ENCODE measurements at places on chromosomes 2 and 18.

- DNase-seq = no peak
Observed at GRCh38 chr2:160372585-160372984, 121.0 kb downstream of the RBMS1 start.

DNA sequence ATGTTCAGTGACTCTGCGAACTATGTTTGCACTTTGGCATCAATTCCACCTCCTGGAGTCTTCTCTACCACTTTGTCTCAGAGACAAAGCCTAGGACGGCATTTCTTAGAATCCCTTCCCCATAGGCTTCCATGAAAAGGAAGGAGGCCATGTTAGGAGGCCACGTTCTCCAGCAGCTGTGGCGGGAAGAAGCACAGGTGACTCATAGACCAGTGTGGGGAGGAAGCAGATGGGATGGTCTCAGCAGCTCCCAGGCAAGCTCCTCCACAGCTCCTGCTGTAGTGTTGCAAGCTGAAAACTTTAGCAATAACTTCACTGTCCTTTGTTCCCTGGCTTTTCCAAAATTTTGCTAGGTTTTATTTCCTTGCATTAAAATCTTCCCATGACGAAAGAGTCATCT is 781.3 kb upstream of the ID2 start:
- peak; percentile 12 for DNase-seq

DNA sequence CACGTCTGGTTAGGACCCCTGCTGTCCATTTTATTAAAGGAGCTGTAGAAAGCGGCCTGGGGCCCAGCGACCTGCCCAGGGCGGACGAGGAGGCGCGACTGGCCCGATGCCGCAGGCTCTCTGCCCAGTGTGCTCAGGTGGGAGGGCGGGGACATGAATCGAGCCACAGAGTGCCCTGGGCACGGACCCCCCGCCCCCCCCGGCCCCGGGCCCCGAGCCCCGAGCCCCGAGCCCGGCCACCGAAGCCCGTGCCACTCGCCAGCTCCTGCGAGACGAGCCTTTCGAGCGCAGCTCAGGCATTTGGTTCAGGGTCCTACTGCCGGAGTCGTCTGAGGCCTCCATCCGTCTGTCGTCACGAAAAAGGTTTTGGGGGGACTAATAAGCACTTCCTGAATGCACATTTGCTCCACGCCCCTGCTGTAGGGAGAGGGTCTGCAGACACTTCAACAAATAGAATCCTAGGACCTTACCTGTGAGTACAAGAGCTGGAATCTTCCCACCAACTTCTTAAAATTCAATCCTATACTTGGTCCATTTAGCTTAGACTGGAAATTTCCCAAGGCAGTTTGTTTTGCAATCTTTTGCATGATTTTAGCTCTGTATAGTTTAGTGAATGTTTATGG is 602 bp upstream of the ADAM17 start:
- DNase-seq = peak; percentile 6

DNA sequence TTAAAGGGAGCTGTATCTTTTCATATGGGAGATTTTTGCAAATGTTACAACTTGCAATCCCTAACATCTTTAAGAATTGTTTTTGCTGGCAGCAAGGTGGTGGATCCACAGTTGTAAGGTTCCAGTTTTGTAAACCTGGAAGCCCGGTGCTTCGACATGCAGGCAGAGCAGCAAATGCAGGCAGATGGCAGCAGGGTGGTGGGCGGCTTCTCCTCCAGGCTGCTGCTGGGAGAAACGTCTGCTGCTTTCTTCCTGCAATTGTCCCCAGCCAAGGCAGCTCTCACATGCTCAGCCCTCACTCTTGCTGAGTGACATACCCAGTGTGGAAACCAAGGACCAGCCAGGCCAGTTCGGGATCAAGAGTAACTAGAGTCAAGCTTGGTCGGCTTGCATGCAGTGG is 166.0 kb downstream of the SEPTIN10 start:
- no peak for DNase-seq

- no peak for DNase-seq
Observed at GRCh38 chr18:46793565-46793964, 36.7 kb upstream of the ST8SIA5 start.

- DNase-seq = no peak
Observed at GRCh38 chr2:42363413-42363812, 2.4 kb upstream of the COX7A2L start.

DNA sequence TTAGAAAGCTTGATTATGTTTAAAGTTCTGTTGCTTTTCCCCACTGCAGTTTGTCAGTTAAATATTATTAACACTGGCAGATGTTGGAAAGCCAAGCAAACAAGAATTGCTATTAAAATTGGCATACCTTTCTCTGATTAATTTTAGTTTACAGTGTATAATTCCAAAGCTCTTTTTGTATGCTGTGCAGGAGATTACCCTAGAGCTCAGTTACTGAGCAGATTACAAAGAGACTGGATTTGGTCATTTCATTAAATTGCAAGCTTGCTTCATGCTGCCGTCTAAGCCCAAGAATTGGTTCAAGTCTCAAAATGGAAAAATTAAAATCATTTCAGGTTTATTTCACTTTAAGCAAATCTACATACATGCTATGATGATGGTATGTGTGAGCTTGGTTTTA is 2.3 kb downstream of the ASAP2 start:
- DNase-seq = no peak

DNA sequence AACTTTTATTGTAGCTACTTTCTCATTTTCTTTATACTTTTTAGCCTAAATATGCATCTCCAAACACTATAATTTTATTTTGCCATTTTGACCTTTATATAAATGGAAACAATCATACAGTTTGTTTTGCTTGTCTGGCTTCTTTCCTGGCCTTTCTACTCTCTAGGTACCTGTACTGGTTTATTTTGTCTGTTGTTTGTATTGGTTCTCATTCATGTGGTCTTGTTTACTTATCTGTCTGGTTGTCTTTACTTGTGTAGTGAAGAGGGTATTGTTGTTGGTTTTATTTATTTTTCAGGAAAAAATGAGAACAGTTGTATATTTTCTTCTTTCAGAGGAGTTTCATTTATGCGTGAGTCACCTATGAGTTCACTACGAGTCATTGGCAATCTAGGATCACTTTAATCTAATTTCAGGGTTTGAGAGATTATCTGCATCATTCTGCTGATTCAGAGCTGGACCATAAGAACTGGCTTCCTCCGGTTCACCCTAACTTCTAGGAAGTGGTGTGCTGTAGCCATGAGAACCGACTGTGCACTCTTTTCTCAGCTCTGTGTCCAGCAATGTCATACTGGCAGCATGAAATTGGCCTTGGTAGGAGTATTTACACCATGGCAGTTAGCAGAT is 33.1 kb upstream of the HDAC4 start:
- DNase-seq = no peak

- DNase-seq = no peak
Observed at GRCh38 chr2:60465736-60466135, 87.7 kb downstream of the BCL11A start.

GRCh38 chr18:63098018-63098981 is 221.3 kb downstream of the BCL2 start:
- no peak for DNase-seq

- DNase-seq = no peak
Observed at GRCh38 chr18:2967820-2968219, 45.1 kb downstream of the LPIN2 start.

DNA sequence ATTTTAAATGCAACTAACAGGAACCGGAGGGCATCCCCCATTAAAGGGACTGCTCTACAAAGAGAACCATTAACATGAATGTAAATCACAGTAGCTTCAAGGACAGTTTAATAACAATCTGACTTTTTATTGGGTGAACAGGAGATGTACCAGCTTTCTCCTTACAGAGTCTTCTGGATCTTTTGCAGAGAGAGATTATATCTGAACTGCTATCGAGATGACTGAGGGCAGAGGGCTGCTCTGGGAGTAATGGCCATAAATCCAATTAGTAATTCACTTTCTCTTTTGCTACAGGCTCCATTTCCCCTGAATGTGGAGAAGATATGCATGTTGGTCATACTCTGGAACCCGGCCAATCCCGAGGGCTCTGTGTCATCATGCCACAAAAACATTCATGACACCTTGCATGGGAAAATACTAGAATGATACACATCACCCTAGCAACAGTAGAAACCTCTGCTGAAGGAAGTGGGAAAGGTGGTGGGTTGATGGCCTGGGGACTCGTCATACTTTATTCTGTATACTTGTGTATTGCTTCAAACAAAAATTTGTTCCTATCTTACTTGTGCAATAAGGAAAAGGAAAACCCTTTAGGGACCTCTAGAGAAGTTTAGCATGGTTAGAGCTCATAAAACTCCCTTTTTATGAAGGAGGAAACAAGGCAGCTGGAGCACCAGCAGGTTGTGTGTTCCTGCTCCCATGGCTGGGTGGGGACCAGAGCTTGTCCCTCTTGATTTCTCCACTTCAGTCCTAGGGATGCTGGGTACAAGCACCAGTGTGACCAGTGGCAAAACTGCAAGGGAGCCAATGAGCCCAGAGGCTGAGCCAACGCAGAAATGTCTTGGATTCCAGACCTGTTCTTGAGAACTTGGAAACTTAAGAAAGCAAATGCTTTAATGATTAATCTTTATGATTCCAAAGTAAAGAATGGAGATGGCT is 26.0 kb downstream of the CTAGE1 start:
- peak; percentile 84 for DNase-seq

DNA sequence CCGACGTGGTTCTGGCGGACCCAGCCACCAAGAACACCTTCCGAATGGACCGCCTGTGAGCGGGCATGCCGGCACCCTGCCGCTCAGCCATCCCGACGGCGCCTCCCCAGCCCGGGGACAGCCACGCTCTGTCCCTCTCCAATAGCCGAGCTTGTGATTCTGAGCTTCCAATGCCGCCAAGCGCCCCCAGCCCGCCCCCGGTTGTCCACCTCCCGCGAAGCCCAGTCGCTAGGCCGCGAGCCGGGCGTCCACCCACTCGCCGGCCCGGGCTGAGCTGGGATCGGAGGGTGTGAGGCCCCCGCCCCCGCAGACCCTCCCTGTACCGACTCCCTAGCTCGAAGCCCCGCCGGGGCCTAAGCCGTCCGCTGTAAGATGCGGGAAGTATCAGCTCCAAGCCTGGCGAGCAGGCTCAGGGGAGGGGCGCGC is 1195.1 kb upstream of the CHAC2 start:
- DNase-seq = peak; percentile 0

DNA sequence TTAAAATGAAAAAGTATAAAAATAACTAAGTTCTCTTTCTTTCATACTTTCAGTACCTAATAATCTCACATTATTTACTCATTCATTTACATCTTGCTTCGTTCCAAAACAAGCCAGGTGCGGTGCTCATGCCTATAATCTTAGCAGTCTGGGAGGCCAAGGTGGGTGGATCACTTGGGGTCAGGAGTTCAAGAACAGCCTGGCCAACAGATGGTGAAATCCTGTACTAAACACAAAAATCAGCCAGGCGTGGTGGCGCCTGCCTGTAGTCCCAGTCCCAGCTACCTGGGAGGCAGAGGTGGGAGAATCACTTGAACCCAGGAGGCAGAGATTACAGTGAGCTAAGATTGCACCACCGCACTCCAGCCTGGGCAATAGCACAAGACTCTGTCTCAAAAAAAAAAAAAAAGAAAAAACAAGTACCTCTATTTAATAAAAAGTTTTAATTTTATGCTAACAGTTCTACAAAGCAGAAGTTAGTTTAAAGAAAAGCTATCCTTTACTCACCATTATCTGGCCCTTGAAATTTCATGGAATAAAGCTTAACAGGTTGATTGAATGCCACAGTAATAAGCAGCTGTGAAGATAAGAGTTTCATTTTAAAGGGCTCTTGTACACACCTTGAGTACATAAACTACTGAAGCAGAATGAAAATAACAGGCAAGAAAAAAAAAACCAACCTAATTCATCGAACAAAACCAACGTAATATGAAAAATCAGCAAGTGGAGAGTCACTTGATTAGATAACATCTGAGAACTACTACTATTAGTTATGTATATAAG is 22.5 kb downstream of the TXNL1 start:
- no peak for DNase-seq

- DNase-seq = no peak
Observed at GRCh38 chr18:72878143-72878542, 10.4 kb upstream of the NETO1 start.

DNA sequence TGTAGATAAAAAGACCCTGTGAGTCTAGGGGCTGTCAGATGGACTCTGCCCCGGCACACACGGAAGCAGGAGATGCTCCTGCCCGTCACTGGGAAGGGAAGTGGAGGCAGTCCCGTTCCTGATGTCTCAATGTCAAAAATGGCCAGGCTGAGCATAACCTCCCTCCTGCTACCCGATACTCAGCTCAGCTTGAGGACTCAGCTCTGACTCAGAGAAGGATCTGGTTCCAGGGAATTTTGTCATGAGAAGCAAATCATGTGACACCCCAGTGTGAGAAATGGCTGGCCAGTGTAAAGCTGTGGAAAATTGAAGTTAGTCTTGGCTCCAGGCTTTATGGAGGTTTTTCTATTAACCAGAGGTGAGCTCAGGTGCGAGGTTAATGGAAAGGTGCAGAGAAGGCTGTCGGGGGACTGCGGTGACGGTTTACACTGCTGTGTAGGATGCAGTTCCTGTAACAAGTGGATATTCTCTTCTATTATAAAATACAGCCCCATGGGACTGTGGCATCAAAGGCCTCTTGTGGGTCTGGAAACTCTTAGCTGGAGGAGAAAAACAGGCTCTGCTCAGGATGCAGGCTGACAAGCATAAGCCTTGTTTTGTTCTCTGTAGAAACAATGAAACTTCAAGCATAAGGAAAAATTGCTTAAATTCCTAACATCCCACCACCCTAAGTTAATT is 24.7 kb upstream of the AGAP1 start:
- DNase-seq = peak; percentile 87

DNA sequence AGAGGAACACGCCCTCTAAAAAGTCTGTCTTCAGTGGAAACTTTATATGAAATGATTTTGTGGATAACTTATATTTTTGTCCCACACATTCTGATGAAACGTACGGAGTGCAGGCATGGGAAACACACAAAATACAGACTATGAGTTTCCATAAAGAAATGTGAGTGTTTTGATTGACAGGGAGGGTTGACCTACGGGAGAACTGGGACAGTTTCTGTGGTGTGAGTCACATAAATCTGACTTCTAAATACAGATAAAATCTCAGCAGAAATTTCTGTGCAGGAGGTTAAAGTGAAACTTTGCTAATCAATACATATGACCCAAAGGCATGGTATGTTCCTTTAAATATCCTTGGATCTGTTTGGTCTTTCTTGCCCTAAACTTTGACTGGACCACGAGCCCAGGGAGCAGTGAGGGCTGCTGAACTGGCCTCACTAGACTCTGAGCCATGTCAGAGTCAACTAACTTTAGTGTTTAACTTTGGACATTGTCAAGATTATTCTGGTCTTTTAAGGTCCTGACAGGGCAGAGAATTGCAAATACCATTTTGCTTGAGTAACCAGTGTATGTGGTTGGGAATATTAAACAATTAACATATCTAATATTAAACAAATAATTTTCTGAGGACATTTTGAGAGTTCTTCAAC is 206.9 kb upstream of the LYPD1 start:
- DNase-seq = no peak

Data from H4 (cell line).